ENCODE measurements at places on chromosomes 12 and 14.

DNA sequence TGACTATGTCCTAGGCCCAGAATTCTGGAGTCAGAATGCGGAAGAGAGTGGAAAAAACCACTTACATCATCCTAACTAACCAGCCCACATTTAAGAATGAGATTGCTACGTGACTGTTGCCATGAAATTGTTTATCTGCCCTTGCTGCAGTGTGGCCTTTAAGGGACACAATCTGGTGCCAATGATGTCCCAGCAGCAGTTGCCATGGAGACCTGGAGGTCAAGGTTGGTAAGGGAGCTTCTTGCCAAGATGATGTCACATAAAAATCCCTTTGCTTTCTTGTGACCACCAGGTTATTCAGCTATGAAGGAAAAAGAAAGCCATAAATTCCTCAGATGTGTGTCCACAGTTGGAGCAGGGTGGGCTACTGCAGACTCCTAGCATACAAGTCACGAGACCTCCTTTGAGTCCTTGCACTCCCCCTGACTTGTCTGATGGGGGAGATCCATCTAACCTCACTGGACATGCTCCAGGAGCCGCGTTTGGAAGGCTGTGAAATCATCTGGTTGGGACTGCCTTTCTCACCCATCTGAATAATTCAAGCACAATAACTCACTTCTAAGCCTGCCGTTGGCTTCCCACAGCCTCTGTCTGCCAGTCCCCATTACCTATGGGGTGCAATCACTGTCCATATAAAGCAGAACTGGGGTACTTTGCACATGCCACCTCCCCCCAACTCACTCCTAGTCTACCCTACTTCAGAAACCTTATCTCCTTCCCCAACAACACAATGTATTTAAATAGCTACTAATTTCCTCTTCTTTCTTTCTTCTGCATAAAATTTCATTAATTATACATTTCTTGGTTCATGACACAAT, 165.6 kb downstream of the ZFP36L1 start:
- no peak for DNase-seq

GRCh38 chr14:69948351-69948750, 69.1 kb downstream of the SMOC1 start:
- no peak for DNase-seq

DNA sequence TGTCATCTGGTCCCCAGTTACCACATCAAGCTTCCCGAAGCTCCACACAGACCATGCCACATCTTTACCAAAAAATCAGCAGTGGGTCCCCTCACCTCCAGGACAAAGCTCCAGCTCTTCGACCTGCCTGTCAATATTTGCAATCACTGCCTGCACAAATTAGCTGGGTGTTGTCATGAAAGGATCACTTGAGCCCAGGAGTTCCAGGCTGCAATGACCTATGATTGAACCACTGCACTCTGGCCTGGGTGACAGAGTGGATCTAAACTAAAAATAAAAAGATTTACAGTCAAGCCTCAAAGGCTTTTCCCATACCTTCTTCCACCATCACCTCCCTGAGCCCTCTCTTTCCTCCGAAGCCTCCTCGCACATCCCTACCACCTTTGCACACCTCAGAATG, 7.2 kb downstream of the CD4 start:
- DNase-seq, result no peak

GRCh38 chr12:79344855-79345847, 345.6 kb downstream of the PAWR start:
- DNase-seq, result no peak

- DNase-seq, result peak; percentile 11
Observed at GRCh38 chr12:52132754-52133161, 53.3 kb downstream of the SMIM41 start.

- peak; percentile 66 for DNase-seq
Observed at GRCh38 chr12:6647083-6647604, at the start of gene ACRBP. Gene ACRBP (minus strand): TSS chr12:6647432. CDS start chr12:6647366, 66 bp downstream.

DNA sequence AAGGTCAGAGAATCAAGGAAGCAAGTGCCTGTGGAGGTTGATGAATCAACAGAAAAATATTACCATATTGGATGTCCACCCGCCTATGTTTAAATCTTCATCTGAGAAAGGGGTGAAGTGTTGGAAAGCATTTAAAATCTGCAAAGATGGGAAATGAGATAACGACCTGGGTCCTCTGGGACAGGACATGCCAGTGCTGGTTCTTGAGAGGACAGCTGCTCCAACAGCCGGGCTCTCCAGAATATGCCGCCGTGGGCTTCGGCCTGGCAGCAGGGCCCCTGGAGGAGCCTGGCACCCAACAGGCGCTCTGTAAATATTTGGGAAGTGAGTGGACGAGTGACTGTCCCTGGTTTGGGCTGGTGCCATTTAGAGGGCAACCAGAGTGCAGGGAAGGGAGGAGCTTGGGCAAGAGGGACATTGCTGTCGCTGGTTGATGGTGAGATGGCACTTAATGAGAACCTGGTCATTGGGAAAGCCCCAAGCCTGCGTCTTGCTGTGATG, 129.9 kb downstream of the KCNA5 start:
- DNase-seq, result no peak

- no peak for DNase-seq
Observed at GRCh38 chr14:67665868-67666267, 8.6 kb downstream of the VTI1B start.

GRCh38 chr12:28909291-28909690, 239.8 kb upstream of the FAR2 start:
- no peak for DNase-seq

DNA sequence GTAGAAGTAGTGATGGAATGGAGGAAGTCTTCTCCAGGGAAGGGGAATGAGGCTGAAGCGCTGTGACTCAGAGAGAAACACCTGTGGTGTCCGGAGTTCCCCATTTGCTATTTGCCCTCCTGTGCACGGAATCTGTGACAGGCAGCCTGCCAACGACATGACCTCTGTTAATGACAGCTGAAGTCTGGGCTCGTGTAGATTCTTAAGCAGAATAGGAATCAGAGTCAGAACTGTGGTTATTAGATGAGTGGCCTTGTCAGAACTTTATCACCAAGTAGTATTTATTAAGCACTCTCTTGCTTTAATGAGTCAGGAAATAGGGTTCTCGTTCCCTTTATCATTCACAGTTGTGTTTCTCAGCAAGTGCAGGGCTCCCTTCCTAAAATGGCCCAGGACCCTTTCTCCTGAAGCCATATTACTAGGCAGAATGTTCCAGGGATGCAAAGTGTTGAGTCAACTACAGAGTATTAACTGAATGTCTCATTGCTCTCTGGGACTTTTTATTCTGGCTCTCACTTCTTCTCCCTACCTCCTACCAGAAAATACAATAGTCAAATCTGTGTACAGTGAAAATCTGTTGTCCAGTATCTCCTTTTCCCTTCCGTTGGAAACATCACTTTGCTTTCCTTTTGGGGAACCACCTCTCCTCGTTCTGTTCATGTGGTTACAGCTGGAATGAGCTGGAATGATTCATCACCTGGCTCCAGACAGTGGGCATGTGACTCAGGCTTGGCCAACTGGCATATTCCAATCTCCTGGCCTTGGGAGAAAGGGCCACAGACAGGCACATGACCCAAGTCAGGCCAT, 77.8 kb upstream of the MAX start:
- peak; percentile 9 for DNase-seq

DNA sequence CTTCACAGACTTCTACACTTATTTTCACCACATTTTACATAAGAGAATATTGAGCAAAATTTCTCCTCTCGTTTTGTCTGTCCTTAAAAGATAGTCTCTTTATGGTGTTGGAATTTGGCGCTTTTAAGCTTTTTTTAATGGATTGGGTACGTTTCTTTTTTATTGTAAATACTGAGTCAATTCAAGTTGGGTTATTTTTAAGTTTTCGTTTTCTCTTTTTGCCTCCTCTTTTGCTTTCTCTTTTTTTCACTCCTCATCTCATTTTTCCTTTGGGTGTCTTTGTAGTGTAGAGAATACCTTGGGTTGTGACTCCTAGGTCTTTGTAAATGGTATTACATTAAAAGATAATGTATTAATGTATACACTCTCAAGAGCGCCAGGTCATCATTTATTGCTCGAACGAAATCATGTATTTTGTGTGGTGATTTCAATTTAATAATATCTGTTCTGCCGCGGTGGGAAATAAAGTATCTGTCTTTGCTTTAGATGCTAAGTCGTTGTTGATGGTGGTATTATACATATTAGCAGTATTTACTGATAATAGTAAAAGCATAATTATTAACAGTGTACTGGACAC, 845 bp downstream of the TMX1 start:
- no peak for DNase-seq

- no peak for DNase-seq
Observed at GRCh38 chr12:45713078-45713477, 16.4 kb upstream of the ARID2 start.

Data from CD4-positive, alpha-beta T cell treated with Interleukin-4 for 1 hour (primary cell).